T-helper 17 cell (primary cell): ENCODE measurements at places on chromosomes 16 and 17. TPM values are rescaled to one million over a fixed set of nuclear protein-coding genes. Genes with fewer than 3 reads are reported as not detected.

DNA sequence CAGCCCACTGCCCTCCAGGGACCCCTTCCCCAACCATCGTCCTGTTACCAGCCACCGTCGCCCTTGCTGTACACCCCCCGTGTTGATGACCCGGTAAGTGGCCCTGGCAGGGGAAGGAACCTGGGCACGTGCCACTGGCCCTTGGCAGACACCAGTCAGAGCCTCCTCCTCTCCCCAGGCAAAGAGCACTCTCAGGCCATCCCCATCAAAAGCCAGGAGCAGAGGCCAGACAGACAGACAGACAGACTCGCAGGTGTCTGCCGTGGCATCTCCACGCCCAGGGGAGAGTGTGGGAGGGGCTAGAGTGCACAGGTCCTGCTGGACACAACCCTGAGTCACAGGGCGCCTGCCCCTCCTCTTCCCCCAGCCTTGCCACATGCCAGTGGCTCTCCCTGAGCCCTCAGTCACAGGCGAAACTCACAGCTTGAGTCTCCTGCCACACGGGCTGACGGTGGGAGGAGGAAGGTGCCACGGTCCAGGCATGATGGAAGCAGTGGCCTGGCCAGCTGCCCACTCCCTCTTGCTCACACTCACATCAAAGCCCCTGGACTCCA, 7.8 kb downstream of the CLCN7 start:
- H3K4me3 ChIP-seq: no peak overlapping the region
- H3K27ac ChIP-seq: peak overlapping the region; percentile 70
- DNase-seq: no peak
- peaks cover 23% of the 10 kb centered on the region for H3K4me1 ChIP-seq

DNA sequence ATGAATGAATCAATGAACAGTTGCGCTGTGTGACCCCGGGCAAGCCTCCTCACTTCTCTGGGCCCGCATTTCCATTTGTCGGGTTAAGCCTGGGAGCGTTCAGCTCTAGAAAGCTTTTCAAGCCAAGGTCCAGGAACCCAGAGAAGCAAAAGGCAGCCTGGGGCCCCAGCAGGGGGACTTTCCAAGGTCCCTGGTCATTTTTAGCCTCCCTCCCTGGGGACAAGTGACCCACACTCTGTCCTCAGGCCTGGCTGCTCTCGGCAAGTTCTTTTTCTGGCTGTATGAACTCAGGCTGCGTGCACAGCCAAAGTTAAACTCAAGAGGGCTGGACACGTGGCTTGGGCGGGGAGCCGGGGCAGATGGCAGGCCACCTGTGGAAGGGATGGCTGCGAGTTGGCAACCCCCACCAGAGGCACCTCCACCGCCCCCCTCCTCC, 41.4 kb upstream of the CIBAR2 start:
- peaks cover 19% of the 10 kb centered on the region for H3K4me1 ChIP-seq
- H3K36me3 ChIP-seq: peaks cover 19% of the 10 kb centered on the region
- peaks cover 17% of the 10 kb centered on the region for H3K27me3 ChIP-seq
- H3K27ac ChIP-seq: no peak overlapping the region
- no peak for DNase-seq
- no peak overlapping the region for H3K4me3 ChIP-seq

DNA sequence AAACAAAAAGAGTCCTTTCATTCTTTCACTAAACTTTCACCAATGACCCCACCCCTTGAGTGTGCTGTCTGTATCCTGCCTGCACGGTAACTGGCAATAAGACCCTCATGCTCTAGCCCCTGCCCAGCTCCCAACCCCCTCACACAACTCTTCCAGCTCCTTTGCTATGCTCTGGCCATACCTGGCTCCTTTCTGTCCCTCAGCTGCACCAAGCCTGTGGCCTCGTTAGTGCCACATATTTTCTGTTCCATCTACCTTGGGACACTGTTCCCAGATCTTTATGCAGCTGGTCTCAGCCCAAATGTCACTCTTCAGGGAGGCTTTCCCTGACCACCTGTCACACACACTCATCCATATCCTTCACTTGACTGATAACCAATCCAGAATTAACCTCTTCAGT, 47.3 kb downstream of the C16orf82 start:
- H3K4me1 ChIP-seq: peaks cover 17% of the 10 kb centered on the region
- H3K27me3 ChIP-seq: peaks cover 18% of the 10 kb centered on the region
- DNase-seq: no peak
- no peak overlapping the region for H3K4me3 ChIP-seq

GRCh38 chr17:3529817-3530741, 27.5 kb downstream of the TRPV3 start:
- peaks cover 25% of the 10 kb centered on the region for H3K27me3 ChIP-seq
- H3K27ac ChIP-seq: no peak overlapping the region
- DNase-seq: no peak
- peaks cover 4% of the 10 kb centered on the region for H3K4me1 ChIP-seq
- H3K36me3 ChIP-seq: no peaks in the 10 kb centered on the region

- H3K4me3 ChIP-seq: no peak overlapping the region
- H3K4me1 ChIP-seq: no peaks in the 10 kb centered on the region
- H3K36me3 ChIP-seq: no peaks in the 10 kb centered on the region
- DNase-seq: no peak
These were observed 527.8 kb upstream of the PSMD7 start for GRCh38 chr16:73768786-73769203.

DNA sequence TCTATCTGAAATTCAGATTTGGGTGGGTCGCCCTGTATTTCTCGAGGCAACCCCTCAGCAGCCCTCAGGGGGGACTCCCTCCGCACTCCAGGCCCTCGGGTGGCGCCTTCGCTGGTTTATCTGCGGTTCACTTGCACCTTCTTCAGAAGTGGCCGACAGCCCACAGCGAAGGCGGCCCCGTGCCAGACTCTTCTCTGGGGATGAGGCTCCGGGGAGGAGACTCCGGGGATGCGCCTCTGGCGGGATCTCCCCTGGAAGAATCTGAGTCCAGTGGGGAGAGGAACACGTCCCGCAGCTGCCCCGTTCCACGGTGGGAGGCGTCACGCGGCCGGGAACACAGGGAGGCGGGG, 63.9 kb upstream of the DNAJA2 start:
- H3K36me3 ChIP-seq: no peaks in the 10 kb centered on the region
- peaks cover 2% of the 10 kb centered on the region for H3K4me1 ChIP-seq
- DNase-seq: peak; percentile 11
- no peak overlapping the region for H3K27ac ChIP-seq
- H3K4me3 ChIP-seq: peak overlapping the region; percentile 84

- DNase-seq: no peak
- no peaks in the 10 kb centered on the region for H3K27me3 ChIP-seq
- no peak overlapping the region for H3K27ac ChIP-seq
- H3K4me1 ChIP-seq: peaks cover 5% of the 10 kb centered on the region
- H3K4me3 ChIP-seq: no peak overlapping the region
These were observed 114.8 kb downstream of the GNAO1 start for GRCh38 chr16:56305956-56306565.

DNA sequence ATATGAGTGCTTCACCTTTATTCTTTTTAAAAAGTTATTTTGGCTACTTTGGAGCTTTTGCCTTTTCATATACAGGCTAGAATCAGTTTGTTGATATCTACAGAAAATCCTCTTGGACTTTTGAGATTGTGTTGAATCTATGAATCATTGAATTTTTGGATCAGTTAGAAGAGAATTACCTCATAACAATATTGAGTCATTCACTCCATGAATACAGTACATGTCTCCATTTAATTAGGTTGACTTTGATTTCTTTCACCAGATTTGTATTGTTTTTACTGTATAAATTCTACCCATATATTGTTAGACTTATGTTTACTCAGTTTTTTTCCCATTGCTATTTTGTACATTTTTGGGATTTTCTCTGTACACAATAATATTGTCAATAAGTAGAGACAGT, 54.4 kb downstream of the TAOK1 start:
- H3K4me3 ChIP-seq: no peak overlapping the region
- no peak overlapping the region for H3K27ac ChIP-seq
- H3K27me3 ChIP-seq: no peaks in the 10 kb centered on the region
- DNase-seq: no peak
- peaks cover 2% of the 10 kb centered on the region for H3K36me3 ChIP-seq

DNA sequence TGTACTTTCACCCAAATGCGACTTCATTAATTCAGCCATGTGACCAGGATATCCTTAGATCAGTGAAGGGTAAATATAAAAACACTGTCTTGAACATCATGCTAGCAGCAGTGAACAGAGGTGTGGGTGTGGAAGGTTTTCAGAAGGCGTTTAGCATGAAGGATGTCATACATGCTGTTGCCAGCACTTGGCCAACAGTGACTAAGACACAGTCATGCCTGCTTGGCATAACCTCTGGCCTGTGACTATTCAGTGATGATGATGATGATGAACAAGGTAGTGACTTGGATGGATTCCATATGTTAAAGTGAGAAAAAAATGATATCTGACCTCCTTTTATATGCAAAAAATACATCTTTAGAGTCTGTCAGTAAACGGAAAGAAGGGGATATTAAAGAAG, 97.9 kb downstream of the MAP2K4 start:
- H3K27me3 ChIP-seq: no peaks in the 10 kb centered on the region
- DNase-seq: no peak
- peaks cover 13% of the 10 kb centered on the region for H3K36me3 ChIP-seq
- H3K27ac ChIP-seq: no peak overlapping the region

- DNase-seq: no peak
- H3K4me1 ChIP-seq: peaks cover 20% of the 10 kb centered on the region
- peak overlapping the region; percentile 42 for H3K27ac ChIP-seq
- H3K36me3 ChIP-seq: peaks cover 3% of the 10 kb centered on the region
These were observed 11.3 kb downstream of the WDR45B start for GRCh38 chr17:82636626-82637598.

GRCh38 chr16:53565296-53565863, 62.4 kb upstream of the AKTIP start:
- peaks cover 8% of the 10 kb centered on the region for H3K27me3 ChIP-seq
- H3K4me1 ChIP-seq: no peaks in the 10 kb centered on the region
- DNase-seq: no peak
- H3K4me3 ChIP-seq: no peak overlapping the region

DNA sequence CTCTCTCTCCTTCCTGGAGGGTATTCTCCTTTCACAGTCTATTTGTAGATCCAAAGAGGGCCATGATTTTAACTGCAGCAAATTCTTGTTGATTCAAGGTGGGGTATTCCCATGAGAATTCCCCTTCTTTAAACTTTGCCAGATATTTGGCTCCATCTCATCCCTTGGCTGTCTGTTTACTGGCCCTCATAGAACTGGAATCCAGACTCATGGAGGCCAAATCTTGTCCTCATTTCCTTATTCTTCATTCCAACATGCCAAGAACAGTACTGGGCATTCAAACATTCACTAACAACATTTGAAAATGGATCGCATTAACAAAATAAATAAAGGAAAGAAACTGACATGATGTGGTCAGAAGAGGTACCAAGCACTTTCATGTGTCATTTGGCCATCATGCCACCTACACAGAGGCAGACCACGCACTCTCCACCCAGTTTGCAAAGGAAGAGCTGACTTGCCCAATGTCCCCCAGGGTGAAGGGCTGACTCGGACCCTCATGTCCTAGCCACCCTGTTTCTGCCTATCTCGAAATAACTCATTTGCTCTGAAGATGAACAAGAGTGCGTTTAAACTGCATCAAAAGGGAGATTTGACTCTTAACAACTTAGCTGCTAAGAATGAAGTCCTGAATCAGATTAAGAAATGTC, 23.1 kb upstream of the SLC35B1 start:
- no peaks in the 10 kb centered on the region for H3K27me3 ChIP-seq
- H3K4me1 ChIP-seq: peaks cover 42% of the 10 kb centered on the region
- DNase-seq: no peak

DNA sequence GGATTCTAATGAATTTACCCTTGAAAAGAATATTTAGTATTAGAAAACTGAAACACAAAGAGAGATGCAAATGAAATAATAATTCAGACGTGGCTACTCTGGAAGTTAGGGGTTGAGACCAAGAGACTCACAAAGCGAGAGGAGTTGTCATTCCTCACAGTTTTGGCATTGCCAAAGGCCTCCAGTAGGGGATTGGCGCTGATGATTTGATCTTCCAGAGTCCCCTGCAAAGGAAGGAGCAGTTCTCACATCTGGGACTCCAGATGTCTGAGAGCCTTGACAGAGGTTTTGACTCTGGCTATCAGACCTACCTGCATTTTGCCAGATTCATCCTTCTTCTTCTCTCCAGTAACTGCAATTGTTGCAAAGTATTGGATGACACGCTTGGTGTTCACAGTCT, 6.6 kb downstream of the MYH8 start:
- no peaks in the 10 kb centered on the region for H3K36me3 ChIP-seq
- peaks cover 10% of the 10 kb centered on the region for H3K27me3 ChIP-seq
- no peaks in the 10 kb centered on the region for H3K4me1 ChIP-seq
- no peak overlapping the region for H3K27ac ChIP-seq

GRCh38 chr16:65126845-65127624, 5.2 kb upstream of the CDH11 start:
- no peak overlapping the region for H3K27ac ChIP-seq
- no peaks in the 10 kb centered on the region for H3K4me1 ChIP-seq
- H3K4me3 ChIP-seq: no peak overlapping the region

- H3K27me3 ChIP-seq: peaks cover 18% of the 10 kb centered on the region
- no peaks in the 10 kb centered on the region for H3K4me1 ChIP-seq
- no peaks in the 10 kb centered on the region for H3K36me3 ChIP-seq
- H3K27ac ChIP-seq: no peak overlapping the region
These were observed 19.8 kb upstream of the TIMP2 start for GRCh38 chr17:78944956-78945355.

- H3K36me3 ChIP-seq: no peaks in the 10 kb centered on the region
- H3K4me1 ChIP-seq: peaks cover 7% of the 10 kb centered on the region
- H3K27me3 ChIP-seq: no peaks in the 10 kb centered on the region
- no peak for DNase-seq
- no peak overlapping the region for H3K27ac ChIP-seq
These were observed 19.2 kb downstream of the AQP8 start for GRCh38 chr16:25235991-25236390.

DNA sequence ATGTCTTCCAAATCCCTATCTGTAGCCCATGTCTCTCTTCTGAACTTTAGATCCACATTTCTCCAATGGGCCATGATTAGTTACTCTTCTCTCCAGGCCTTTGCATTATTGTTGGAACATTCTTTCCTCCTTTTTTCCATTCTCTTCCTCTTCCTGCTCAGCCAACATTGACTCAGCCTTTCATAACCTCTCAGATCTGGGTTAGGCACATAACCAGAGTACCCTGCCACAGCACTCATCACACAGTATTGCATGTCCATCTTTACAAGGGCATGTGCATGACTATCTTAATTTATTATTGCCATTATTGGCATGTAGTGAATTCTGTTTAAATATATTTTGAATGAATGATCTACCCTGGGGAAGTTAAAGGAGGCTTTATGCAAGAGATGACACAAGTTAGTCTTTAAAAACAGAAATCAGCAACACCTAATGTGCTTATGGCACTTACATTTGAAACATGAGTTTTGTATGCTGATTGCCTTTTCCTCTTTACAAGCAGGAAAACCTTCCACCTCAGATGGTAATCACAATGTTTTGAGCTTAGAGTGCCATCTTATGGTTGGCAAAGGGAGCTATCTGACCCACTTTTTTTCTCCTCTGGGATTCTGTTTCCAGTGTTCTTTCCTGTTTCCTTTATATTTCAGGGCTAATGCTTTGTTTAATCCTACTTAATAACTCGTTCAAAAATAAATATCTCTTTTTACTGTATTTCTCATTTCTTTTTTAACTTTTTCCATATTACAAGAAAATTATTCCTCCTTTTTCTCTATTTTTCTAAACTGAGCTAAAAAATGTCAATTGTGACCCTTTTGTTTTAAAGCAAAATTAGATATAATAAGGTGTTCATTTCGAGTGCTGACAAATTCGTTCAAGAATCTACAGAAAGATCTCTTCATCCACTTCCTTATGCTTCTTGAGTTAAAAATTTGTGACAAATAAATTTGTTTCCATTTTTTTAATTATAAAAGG, 151.0 kb upstream of the RBL2 start:
- H3K36me3 ChIP-seq: peaks cover 3% of the 10 kb centered on the region
- no peaks in the 10 kb centered on the region for H3K27me3 ChIP-seq
- H3K4me3 ChIP-seq: no peak overlapping the region

The GNAO1 gene
- 7.0 TPM for total RNA-seq

The DLX3 gene
- total RNA-seq: not detected

The CCL4L2 gene
- total RNA-seq: 1.6 TPM

The EMP2 gene
- not detected for total RNA-seq

The PRR35 gene
- total RNA-seq: not detected

The CTRB2 gene
- total RNA-seq: not detected

The STUB1 gene
- total RNA-seq: 65.5 TPM

The CKLF gene
- total RNA-seq: 42.5 TPM

The VWA3A gene
- total RNA-seq: 0.90 TPM
